ENCODE measurements at places on chromosomes 4 and X.

GRCh38 chr4:119581190-119581873, 47.3 kb downstream of the PDE5A start:
- no peak for DNase-seq

- no peak for DNase-seq
Observed at GRCh38 chrX:24214568-24214967, 65.0 kb downstream of the ZFX start.

GRCh38 chr4:151784706-151785105, 23.9 kb upstream of the GATB start:
- DNase-seq, result no peak

DNA sequence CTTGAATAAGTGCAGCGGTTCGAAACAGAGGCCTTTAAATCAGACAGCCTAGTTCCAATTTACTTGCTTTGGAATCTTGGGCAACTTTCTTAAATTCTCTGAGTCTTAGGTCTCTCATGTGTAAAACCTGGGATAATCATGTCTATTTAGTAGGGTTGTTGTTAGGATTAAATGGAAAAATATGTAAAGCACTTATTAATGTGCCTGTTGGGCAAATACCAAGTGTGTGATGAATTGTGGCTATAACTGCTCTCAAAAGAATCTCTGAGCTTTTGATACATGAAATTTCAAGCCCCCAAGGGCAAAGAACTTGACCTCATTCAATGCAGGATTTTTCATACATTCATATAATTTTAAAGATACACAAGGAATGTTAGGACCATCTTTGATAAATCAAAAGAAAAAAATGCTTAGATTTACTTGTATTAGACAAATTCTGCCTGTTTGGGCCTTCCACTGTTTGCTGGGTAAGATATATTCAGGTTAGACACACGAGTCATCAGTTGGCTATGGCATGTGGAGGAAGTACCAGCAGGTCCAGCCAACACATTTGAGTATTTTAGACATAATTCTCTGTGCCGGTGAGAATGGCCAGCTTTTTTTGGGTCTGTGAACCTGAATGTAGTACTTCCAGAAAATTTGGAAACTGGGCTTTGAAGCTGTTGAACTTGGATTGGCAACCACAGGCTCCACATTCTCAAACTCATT, 241.4 kb upstream of the CNKSR2 start:
- no peak for DNase-seq

DNA sequence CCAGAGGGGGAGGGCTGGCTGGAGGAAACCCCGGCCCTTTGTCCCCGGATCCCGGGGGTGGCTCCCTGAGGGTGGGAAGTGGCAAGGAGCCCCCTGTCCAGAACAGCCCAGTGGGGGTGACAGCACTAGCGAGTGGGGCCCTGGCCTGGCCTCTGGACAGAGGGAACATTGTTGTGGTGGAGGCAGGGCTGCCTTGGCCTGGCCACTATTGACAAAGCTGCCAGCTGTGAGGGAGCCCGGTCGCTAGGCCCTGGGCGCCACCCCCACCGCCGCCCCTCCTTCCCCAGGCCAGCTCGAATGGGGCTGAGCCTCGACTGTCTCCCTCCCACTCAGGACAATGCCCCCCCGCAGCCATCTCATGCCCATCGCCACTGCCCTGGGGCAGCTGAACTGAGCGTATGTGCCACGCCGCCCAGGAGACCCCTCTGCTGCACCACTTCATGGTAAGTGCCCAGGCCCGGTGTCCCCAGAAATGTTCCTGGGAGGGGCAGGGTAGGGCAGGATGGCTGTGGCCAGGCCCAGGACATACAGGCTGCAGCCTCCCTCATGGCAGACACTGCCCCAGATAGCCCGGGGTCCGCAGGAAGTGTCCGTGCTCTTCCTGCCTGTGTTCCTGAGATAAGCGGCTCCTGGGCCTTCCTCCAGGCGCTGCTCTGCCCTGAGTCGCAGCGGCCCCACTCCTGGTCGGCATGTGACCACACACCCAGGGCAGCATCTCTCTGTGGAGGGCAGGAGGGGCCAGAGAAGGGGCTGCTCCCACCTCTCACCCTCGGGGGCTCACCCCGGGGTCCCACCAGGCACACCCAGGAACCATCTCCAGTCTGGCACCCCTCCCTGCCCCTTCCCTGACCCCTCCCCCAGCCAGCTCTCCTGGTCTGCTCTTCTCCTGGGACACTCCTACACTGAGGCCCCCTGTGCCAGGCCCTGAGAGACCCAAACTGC, 1.4 kb downstream of the PLXNB3 start:
- no peak for DNase-seq

GRCh38 chrX:132810964-132811712, 147.3 kb downstream of the HS6ST2 start:
- DNase-seq, result no peak

- no peak for DNase-seq
Observed at GRCh38 chr4:41611881-41612871, 74.2 kb downstream of the LIMCH1 start.

DNA sequence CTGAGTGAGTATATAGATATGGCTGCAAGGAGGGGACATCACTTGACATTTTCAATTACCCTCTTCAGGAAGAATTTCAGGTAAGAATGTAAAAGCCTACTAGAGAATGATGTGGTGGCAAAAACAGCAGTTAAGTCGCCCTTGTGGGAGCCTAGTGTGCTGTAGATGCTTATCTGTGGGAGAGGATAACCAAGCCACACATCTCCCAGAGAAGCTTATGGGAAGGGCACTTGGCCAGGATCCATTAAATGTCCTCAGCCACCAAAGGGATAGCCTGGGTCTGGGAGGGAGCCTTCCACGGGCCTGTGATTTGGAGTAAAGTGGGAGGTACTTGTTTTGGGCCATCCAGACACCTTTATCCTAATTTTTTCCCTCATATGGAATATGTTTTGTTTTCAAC, 41.3 kb upstream of the BCLAF3 start:
- no peak for DNase-seq

- no peak for DNase-seq
Observed at GRCh38 chr4:48931459-48931858, 24.9 kb upstream of the OCIAD2 start.

DNA sequence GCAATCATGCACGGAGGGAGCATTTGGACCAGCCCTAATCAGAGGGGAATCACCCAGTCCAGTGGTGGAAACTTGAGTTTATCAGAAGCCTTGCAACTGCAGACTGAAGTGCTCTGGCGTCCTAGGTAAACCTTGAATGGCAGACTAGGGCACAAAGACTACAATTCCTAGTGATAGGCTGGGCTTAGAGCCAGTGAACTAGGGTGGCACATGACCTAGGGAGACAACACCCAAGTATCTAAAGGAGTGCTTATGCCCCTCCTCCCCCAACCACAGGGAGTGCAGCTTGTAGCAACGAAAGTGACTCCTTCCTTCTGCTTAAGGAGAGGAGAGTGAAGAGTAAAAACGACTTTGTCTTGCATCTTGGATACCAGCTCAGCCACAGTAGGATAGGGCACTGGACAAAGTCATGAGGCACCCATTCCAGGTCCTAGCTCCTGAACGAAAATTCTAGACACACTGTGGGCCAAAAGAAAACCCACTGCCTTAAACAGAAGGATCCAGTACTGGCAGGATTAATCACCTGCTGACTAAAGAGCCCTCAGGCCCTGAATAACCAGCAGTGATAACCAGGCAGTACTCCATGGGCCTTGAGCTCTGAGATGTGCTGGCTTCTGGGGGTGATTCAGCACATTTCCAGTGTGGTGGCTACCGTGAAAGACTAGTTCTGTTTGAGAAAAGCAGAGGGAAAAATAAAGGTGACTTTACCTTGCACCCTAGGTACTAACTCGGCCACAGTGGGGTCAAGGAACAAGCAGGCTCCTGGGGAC, 58.7 kb upstream of the STARD8 start:
- no peak for DNase-seq

DNA sequence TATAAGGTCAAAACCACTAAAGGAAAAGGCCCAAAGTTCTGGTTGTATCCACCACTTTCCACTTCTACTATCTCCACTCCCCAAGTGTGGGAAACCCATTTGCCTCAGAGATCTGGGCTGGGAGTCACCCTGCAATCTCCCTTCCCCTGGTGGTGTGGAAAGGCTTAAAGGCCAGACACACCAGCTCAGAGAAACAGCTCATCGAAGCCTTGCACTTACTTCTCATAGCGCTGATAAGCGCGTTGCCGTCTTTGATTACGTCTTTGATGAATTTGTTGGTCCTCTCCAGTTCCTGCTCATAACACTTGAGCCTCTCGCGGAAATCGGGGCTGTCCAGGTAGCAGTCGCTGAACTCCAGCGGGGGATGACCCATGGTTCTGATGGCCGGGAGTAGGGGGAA, 647 bp downstream of the OPHN1 start:
- DNase-seq, result no peak

GRCh38 chrX:28847423-28847822, 260.2 kb downstream of the IL1RAPL1 start:
- no peak for DNase-seq

All from effector CD8-positive, alpha-beta T cell (primary cell).